Nucleus accumbens (tissue), 56 donors: ENCODE measurements at places on chromosomes 5 and 9.

DNA sequence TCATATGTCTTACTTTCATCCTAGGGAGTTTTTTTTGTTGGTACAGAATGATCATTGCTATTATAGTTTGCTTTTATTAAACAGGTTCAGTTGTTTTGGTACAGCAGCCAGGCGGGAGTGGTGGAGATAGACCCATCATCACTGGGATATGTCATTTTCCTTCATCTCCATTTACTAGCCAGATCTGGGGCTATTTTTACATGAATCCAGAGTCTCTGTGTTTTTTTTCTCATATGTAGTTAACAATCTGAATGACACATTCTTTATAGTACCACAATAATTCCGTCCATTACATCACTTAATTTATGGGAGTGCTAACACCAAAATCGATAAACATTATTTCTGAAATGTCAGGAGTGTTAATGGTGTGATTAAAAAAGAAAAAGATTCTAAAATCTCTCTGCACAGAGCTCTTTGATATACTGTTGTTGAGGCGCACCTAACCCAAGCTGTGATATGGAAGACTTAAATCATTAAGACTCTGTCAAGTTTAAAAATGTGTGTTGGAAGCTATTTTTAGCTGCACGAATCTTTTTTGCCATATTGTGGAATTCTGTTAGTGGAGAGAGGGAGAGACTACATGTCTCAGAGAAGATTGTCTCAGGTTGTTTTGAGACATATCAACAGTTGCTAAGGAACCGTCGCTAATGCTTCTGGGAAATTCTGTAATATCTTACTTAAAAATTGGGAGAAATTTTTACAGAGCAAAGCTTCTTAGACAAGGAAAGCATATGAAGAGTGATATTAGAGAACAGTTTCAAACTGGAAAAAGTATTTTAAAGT, 59.6 kb downstream of the RPS23 start:
- DNase-seq: no peak

DNA sequence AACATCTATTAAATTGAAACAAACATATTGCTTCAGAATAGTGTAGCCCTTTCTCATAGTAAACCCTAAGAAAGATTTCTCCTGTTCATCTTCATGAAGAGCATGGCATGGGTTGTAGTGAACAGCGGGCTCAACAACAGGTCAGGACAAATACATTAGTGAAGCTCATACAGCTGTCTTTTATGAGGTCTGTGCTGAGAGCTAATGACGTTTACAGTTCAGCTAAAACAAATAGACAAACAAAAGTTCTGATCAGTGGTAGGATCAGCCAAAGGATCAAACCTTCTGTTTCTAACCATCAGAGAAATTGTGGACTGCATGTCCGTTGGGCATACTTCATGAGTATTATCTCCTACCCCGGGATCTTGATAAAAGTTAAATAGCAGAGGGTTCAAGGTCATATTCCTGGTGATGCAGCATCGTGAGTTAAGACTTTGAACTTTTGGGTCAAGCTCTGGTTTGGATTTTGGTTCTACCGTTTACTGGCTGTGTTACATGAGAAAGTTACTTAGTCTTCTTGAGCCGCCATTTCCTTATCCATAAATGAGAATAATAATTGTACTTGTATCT, 37.9 kb downstream of the ACO1 start:
- DNase-seq: no peak

DNA sequence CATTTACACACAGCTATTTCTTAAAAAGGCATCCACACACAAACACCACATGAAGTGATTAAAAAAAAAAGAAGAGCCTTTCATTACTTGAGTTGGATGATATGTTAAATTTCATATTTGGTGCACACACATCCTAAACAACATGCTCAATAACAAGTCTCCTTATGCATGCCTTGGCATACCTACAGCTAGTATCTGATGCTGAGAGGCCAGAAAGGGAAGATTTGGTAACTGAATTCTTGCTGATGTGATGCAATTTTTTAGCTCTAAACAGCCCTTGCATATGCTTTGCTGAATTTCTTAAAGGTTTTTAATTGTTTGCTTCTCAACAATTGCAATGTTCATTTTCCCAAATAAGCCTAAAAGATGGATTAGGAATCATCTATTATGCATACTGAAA, 338.8 kb downstream of the ARL15 start:
- DNase-seq: no peak

DNA sequence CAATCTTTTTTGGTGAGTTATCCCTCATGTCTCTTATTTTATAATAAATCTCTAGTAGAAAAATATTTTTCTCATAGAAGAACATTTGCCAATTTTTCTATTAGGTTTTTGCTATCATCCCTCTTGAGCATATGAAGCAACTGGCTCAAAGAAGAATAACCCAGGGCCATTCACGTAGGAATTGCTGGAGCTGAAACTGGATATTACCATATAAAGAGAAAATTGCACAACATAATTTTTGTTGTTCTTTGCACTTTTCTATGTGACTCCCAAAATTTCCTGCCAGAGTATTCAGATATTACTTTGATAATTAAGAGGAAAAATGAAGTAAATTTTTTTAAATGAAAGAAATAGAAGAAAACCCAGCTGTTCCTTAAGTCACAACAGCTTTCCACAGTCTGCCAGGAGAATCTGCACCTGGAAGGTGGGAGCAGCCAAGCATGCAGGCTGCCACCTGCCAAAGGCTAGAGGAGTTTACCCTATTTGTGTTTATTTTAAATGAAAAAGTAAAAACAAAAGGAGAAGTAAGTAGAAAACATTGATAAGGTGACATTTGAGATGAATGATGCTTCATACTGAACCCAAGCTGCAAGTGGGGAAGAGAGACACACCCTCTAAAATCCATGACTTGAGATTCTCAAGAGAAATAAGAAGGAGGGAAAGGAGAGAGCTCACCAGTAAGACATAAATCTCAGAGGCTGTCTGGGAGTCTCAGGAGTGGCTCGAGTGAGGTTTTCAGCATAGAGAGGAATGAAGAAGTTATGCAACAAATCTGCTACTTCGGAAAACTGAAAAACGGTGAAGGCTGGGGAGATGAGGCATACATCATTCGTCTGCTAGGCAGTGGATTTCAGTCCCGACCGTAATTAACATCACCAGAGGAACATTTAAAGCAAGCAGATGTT, 31.5 kb upstream of the FREM1 start:
- no peak for DNase-seq

DNA sequence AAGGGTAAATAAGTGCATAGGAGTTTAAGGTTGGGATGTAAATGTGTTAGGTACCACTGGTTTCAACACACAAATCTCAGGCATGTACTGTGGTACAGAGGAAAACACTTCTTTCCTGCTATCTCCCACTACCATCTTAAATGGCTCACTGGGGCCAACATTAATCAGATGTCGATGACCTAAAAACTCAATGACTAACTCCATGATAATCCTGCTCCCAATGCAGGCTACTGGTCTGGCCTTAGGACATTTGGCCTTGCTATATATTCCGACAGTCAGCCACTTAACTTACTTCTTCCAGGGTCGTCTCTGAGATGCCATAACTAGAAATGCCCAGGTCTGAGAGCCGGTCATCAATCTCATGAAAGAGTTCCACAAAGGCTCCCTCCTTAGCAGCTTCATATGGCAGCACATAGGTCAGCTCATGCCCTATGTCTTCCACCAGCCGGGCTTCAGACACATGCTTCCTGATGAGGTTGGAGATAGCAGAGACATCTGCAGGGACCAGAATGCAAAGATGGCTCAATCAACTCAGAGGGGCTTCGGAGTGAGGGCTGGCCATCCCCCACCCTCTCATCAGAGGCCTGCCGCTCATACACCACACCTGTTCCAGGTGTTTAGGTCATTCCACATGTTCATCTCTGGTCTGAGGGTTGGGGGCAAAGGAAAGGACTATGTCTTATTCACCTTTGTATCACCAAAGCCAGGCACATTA, 52.1 kb downstream of the NIPSNAP3B start:
- no peak for DNase-seq
